ENCODE measurements at places on chromosomes 12 and 14.
A peak's percentile ranks its signal among the peaks of the same experiment; 100 is the strongest.

GRCh38 chr14:70881549-70882177 lies 25.6 kb upstream of the PCNX1 start:
- DNase-seq: no peak

- DNase-seq: peak; percentile 35
Observed at GRCh38 chr12:20024194-20024593, 344.1 kb upstream of the PDE3A start.

GRCh38 chr12:10756194-10756593 lies 33.1 kb upstream of the YBX3 start:
- DNase-seq: no peak

GRCh38 chr12:106839333-106839732 lies 64.9 kb downstream of the RIC8B start:
- DNase-seq: no peak

DNA sequence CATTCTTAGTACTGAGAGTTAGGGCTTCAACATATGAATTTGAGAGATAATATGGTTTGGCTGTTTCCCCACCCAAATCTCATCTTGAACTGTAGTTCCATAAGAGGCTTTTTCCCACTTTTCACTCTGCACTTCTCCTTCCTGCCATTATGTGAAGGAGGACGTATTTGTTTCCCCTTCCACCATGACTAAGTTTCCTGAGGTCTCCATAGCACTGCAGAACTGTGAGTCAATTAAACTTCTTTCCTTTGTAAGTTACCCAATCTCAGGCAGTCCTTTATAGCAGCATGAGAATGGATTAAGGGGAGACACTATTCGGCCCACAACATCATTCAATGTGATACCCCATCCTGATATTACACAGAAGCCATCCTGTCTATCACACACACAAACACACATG lies 36.8 kb upstream of the ALG10B start:
- no peak for DNase-seq

- no peak for DNase-seq
Observed at GRCh38 chr12:66663611-66664010, 15.3 kb downstream of the GRIP1 start.

- no peak for DNase-seq
Observed at GRCh38 chr14:31026077-31026449, at the start of gene STRN3. Gene STRN3 (minus strand): TSS chr14:31026379. CDS start chr14:31026185, 194 bp downstream.

DNA sequence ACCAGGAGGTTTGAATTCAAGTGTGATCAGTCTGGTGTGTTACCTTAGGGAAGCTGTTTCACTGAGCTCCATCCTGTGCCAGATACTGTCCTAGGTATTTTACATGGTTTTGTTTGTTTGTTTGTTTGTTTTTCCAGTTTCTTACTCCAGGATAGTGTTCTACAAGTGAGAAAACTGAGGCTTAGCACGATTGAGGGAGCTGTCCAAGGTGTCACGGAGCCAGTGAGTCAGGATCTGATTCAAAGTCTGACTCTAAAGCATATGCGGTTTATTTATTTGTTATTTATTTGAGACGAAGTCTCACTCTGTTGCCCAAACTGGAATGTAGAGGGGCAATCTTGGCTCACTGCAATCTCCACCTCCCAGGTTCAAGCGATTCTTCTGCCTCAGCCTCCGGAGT lies 79.7 kb upstream of the GNG2 start:
- DNase-seq: no peak

DNA sequence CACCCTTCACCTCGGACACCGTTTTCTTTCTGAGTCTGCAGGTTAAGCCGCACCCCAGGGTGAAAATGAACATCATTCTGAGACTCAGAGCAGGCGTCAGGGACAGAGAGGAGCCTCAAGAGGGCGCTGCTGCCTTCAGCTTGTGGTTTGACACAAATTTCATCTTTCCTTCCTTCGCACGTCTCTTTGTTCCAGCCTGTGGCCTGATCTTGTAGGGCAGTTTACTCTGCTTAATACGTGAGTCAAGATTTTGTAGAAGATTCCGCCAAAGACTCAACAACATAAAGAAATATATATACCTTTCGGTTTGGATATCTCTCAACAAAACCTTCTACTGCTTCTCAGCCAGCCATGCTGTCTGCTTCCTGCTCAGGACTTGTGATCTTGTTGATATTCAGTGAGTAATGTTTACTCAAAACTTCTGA lies 329.3 kb upstream of the OR4E1 start:
- no peak for DNase-seq

- no peak for DNase-seq
Observed at GRCh38 chr14:51307551-51307950, 67.5 kb downstream of the TMX1 start.

GRCh38 chr12:110269622-110270124 lies 11.4 kb upstream of the ATP2A2 start:
- DNase-seq: peak; percentile 87

DNA sequence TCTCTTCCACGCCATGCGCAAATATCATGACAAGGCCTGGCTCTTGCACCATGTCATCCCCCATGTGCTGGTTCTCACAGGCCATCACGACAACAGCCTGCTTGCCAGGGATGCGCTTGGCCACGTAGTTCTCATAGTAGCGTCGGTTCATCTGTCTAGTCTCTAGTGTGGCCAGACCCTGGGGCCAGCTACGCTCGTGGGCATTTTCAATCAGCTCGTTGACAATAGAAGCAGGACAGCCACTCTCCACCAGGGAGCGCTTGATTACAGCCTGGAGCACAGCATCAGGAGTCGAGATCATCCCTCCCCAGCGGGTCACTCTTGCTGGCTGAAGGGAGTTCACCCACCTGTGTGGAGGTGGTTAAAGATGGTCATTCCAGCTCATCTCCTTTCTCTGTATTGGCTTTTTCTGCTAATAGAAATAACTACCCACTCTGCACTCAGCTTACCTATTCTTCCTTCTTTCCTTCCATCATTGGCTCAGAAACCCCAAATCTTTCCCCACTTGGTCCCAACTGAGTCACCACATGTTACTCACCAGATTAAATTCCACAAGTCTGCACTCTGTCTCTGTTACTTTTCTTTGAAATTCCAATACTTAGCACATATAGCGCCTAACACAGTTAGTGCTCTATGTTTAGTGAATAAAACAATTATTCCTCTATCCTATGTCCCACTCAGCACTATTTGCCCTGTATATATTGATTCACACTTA lies 15.1 kb downstream of the RNF41 start:
- DNase-seq: peak; percentile 62

GRCh38 chr14:35879654-35880249 lies 53.6 kb downstream of the BRMS1L start:
- DNase-seq: no peak

DNA sequence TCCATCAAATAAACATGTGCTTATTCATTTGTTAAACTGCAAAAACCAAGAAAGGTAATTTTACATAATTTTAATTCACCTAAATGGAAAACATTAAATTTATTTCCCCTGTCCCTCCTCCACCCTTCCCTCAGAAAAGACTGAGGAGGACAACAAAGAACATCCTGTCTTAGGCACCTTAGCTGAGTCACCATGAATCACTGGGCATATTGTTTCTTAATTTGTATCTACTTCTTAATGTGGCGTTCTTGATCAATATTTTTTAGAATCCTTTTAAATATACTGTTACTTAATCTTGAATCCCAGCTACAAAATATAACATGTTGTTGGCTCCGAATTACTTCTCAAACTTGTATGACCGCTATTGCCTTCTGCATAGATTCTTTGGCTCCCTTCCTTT lies 23.5 kb downstream of the SIX6 start:
- no peak for DNase-seq

DNA sequence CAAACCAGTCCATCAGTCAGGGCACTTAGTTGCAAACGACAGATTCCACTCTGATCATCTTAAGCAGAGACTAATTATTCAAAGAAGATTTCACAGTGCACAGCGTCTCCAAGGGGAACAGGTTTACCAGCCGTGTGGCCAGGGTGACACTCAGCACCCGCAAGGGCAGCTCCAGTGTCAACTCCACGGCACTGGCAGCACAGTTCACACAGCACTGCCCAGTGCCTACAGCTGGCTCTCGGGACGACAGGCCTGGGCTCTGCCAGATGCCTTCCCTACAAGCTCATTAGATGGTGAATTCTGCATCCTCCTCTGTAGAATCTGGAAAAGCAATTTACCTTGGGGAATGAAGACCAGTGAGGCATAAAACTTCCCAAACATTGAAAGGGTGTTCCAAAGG lies 4.9 kb downstream of the OR10P1 start:
- DNase-seq: no peak

DNA sequence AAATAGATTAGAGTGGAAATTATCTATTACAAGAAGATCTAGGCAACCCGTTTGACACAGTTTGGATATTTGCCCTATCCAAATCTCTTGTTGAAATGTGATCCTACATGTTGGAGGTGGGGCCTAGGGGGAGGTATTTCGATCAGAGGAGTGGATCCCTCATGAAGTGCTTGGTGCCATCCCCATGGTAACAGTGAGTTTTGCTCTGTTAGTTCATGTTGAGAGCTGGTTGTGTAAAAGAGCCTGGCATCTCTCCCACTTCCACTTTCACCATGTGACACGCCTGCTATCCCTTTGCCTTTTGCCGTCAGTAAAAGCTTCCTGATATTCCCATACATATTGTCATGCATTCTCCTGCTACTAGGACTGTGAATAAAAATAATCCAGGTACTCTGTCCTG lies 66.4 kb upstream of the FLRT2 start:
- no peak for DNase-seq

- no peak for DNase-seq
Observed at GRCh38 chr12:115650026-115650425, 627.5 kb downstream of the MED13L start.

DNA sequence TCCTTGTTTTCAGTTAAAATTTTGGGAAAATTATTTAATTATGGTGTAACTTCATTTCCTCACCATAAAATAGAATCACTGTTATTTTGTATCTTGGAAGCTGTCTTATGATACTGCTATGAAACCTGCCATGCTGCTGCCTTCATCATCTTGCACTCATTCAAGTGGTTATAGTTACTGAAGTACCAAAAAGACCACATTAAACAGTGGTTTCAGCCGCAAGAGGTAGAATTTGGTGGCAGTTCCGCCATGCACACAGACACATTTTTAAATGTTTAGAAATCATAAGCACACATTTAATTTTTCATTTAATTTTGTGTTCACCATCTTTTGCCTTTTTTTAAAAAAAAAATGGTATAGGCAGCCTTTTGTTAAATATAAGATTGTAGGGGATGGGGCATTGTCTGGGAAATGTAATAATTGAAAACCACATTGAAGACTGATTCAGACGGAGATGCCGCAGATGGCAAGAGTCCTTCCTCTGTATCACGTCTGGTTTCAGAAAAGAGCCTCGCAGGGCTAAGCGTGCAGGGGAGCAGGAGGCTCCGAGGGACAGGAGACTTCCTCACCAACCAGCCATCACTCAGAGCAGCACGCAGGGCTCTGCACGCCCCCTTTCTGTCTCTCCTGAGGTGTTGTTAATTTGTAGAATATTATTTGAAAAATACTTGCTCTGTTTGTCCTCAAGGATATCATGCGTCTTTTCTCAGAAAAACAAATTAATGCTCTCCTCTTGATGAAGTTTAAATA lies 115.2 kb upstream of the PELI2 start:
- no peak for DNase-seq

GRCh38 chr14:100524233-100524932 lies 62.8 kb downstream of the BEGAIN start:
- peak; percentile 4 for DNase-seq
